ENCODE measurements at places on chromosomes 7 and 10.
A peak's percentile ranks its signal among the peaks of the same experiment; 100 is the strongest.

DNA sequence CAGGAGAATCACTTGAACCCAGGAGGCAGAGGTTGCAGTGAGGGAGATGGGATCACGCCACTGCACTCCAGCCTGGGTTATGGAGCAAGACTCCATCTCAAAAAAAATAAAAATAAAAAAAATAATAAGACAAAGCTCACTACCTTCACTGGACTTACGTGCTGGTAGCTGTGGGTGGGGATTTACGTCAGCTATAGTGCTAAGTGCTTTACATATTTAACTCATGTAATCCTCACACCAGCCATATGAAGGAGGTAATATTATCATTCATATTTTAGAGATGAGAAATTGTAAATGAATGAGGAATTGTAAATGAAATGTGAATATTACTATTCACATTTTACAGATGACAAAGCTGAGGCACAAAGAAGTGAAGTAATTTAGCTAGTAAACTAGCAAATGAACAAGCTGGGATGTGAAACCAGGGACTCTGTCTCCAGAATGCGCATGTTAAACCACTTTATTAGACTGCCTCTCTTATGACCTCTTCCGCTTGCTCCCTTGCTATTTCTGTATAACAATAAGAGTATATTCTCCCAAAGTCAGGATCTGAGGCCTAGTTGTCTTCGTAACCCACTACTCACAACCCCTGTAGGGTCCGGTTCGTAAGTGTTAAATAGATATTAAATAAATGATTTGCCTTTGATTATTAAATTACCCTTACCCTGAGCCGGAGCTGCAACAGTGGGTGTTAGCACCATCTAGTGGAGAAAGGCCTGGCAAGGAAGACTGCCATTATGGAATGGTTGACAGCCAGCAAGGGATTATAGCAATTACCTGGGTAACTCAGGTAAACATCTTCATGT lies 70.2 kb downstream of the HTR7 start:
- peak; percentile 48 for DNase-seq

GRCh38 chr10:59346321-59346720 lies 16.0 kb downstream of the FAM13C start:
- DNase-seq = no peak

- DNase-seq = no peak
Observed at GRCh38 chr10:70913191-70913892, 25.0 kb upstream of the PCBD1 start.

- DNase-seq = no peak
Observed at GRCh38 chr7:20113427-20114027, 103.7 kb downstream of the MACC1 start.

DNA sequence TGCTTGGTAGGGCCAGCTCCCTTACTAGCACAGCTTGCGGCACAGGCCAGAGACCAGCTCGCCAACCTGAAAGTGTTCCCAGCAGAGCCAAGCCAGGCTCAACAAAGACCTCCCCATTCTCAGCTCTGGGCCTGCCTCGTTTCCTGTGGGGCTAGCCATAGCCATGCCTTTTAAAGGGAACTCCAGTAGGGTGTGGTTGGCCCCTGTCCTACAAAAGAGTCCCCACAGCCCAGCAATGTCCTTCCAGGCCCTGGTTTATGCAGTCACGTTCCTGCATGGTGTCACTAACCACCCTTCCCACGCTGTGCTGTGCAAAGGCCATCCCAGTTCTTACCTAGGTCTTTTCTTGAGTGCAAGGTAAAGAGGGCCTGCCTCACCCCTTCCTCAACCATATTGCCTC lies 87.8 kb upstream of the LRRC4 start:
- DNase-seq = no peak

- DNase-seq = peak; percentile 40
Observed at GRCh38 chr10:71623098-71623985, 96.2 kb downstream of the C10orf105 start.

DNA sequence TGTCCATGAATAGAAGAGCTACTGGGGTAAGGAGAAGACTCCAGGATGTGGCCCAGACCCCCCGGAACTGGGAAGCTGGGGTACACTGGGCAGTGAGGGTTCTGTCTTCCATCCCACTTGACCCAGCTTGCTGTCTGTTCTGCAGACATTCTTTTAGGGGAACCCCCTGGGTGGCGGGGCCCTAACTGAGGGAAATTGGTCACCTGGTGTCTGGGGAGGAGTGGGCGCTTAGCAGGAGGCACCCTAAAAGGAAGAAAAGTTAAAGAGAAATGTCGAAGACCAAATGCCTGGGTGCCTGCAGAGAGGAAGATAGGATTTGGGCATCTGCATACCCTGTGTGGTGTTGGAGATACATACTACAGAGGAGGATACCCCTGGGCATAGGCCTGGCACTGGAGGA lies 1.0 kb downstream of the AP1S1 start:
- no peak for DNase-seq

GRCh38 chr10:52318136-52318701 lies 4.1 kb downstream of the DKK1 start:
- DNase-seq = no peak

- DNase-seq = no peak
Observed at GRCh38 chr10:82737549-82737948, 862.6 kb downstream of the NRG3 start.

GRCh38 chr10:20993389-20993788 lies 96.3 kb upstream of the NEBL start:
- peak; percentile 13 for DNase-seq

GRCh38 chr10:91596825-91597196 lies 36.1 kb downstream of the PPP1R3C start:
- peak; percentile 34 for DNase-seq

DNA sequence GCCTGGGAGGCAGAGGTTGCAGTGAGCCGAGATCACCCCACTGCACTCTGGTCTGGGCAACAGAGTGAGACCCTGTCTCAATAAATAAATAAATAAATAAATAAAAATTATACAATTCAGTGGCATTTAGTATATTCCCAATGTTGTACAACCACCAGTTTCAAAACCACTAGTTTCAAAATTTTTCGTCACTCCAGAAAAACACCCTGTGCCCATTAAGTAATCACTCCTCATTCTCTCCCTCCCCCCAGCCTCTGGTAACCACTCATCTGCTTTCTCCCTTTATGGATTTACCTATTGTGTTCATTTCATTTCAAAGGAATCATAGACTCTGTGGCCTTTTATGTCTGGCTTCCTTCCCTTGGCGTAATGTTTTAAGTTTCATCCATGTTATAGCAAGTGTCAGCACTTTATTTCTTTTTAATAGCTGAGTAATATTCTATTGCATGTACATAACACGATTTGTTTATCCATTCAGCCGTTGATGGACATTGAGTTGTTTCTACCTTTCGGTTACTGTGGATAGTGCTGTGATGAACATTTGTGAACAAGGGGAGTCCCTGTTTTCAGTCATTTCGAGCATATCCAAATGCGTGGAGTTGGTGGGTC lies 29.4 kb upstream of the GOLGA7B start:
- no peak for DNase-seq

GRCh38 chr10:62045765-62046521 lies 144.4 kb downstream of the ARID5B start:
- DNase-seq = no peak

GRCh38 chr10:68185085-68185484 lies 46.8 kb downstream of the ATOH7 start:
- no peak for DNase-seq

DNA sequence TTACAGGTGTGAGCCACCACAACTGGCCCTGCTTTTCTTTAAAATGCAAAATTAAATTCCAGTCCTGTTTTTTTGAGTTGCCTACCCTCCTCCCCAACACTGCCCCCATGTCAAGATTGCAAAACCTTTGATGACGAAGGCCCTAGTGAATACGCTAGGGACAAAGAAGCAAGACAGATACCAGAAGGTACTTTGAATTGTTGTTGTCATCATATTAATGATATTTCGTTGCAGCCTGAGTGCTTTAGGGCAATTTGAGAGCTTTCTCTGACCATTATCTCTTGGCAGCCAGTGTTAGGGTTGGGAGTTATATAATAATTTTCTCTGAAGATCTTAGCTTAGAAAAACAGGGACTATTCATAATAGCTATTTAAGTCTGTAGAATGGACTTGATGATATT lies 7.1 kb downstream of the CCSER2 start:
- DNase-seq = no peak

GRCh38 chr7:148395352-148395811 lies 195.2 kb upstream of the C7orf33 start:
- no peak for DNase-seq

GRCh38 chr7:98985945-98986344 lies 107.6 kb downstream of the TRRAP start:
- no peak for DNase-seq

- no peak for DNase-seq
Observed at GRCh38 chr10:17562614-17563013, 54.6 kb downstream of the HACD1 start.

Data from RWPE1 (cell line).